ENCODE measurements at places on chromosomes 12 and 14. TPM values are rescaled to one million over a fixed set of nuclear protein-coding genes. Genes with fewer than 3 reads are reported as not detected.
A peak's percentile ranks its signal among the peaks of the same experiment; 100 is the strongest.

The TRAF3 gene
- total RNA-seq: 8.3 TPM

The VDR gene
- total RNA-seq: 4.3 TPM

The TTC7B gene
- total RNA-seq: 25.0 TPM

The PIP4K2C gene
- 37.4 TPM for total RNA-seq

The AHNAK2 gene
- total RNA-seq: 18.3 TPM

The OR4E2 gene
- not detected for total RNA-seq

The DEGS2 gene
- total RNA-seq: 2.8 TPM

The OR4Q2 gene
- not detected for total RNA-seq

The GALNT9 gene
- total RNA-seq: 1.0 TPM

The KRT8 gene
- total RNA-seq: 536 TPM

The PTGDR gene
- 0.74 TPM for total RNA-seq

The KRT74 gene
- 0.45 TPM for total RNA-seq

The DTX1 gene
- 2.6 TPM for total RNA-seq

DNA sequence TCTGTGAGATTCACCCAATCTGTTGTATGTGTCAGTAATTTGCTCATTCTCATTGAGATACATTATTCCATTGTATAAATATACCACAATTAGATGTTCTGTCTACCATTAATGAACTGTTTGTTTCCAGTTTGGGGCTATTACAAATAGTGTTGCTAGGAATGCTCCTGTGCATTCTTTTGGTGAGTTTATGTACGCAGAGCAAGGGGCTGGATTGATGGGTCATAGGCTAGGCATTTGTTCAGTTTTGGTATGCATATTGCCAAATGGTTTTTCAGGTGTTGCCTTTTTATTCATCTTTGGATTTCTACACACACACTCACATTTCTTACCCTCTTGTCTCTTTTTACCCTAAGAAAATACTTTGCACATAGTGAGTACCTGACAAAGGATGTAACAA lies 93.4 kb downstream of the GPATCH2L start:
- DNase-seq: no peak
- H3K27ac ChIP-seq: no peak overlapping the region
- H3K4me1 ChIP-seq: no peaks in the 10 kb centered on the region
- no peaks in the 10 kb centered on the region for H3K36me3 ChIP-seq
- no peaks in the 10 kb centered on the region for H3K27me3 ChIP-seq

DNA sequence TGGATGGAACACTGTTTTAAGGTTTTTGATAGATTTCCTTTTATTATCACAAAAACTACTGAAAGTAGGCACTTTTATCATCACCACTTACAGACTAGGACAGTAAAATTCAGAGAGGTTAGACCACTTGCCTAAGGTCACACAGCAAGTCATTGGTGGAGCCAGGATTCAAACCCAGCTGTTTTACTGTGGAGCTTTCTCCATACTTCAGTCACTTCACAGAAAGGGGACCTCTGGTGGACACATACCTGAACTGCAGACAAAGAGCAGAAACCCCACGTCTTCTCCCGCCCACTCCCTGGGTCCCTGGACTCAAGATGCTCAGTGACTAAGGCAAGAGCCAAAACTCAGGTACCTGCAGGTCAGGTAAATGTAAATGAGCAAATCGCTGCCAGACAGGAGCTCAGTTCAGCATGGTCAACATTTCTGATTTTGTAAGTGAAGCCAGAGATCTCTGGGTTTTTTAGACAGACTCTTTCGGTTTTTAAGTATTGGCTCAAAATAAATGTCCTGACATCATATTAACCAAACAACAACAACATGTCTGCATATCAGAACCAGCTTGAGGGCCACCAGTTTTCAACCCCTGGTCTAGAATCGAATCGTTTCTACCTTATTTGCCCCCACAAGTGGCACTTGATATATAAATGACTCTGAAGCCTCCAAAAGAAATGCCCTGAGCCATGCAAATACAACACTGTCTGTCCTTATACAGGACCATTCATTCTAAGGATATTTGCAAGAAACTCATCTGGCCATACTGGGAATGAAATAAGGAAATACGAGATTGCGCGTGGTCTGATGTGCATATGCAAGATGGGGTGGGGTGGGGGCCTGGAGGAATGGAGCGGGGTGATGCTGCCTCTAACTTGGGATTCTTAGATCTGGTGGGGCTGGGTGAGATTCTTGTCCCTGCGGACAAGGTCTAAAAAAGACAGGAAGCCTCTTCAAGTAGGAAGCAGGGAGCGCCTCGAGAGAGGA lies 110.9 kb downstream of the KSR2 start:
- no peaks in the 10 kb centered on the region for H3K27me3 ChIP-seq
- H3K36me3 ChIP-seq: no peaks in the 10 kb centered on the region
- no peaks in the 10 kb centered on the region for H3K4me1 ChIP-seq
- DNase-seq: no peak
- H3K4me3 ChIP-seq: no peak overlapping the region
- H3K27ac ChIP-seq: no peak overlapping the region

GRCh38 chr14:24441485-24441884 lies 1.1 kb downstream of the SDR39U1 start:
- H3K27ac ChIP-seq: peak overlapping the region; percentile 99
- H3K4me3 ChIP-seq: no peak overlapping the region
- H3K27me3 ChIP-seq: no peaks in the 10 kb centered on the region

DNA sequence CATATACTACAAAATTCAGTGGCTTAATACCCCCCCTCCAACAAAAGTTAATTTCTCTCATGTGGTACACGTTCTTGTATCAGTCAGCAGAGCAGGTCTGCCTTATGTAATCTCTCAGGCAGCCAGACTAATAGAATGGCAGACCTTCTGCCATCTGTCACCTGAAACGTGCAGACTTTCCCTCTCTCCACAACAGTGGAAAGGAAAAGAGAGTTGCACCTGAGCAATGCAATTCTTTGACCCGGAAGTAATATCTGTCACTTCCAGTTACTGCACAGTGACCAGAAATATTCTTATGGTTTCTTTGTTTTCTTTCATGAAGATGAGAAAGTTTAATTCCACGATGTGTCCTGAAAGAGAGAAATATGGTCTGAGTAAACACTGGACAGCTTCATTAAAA lies 14.4 kb downstream of the KERA start:
- no peak for DNase-seq
- H3K4me3 ChIP-seq: no peak overlapping the region
- no peaks in the 10 kb centered on the region for H3K36me3 ChIP-seq
- no peaks in the 10 kb centered on the region for H3K4me1 ChIP-seq
- no peak overlapping the region for H3K27ac ChIP-seq

- DNase-seq: no peak
- no peak overlapping the region for H3K4me3 ChIP-seq
These were observed 27.6 kb downstream of the PLXNC1 start for GRCh38 chr12:94175763-94176668.

DNA sequence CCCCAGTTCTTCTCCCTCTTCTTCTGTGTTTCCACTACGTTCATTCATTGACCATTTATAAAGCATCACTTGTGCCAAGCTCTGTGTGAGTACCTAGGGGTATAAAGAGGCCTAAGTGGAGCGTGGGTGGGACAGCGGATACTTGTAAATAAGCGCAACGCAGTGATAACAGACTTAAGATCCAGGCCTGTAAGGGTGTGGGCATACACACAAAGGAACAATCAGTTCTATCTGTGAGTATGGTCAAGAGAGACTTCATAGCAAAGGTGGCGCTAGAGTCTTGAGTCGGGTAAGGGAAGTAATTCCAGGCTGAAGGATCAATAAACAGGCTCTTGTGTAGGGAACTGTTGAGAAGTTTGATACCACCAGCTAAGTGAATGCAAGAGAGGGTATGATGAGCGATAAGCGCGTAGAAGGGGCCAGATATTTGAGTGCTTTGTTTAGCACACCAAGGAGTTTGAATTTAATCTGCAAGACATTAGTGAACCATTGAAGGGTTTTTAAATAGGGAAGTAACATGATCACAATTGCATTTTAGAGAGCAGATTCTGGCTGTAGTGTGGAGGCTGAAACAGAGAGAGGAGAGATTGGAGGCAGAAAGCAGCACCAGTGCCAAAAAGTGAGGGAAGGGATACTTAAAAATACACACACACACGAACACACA lies 1.0 kb upstream of the GXYLT1 start:
- no peak overlapping the region for H3K4me3 ChIP-seq
- H3K4me1 ChIP-seq: no peaks in the 10 kb centered on the region

- DNase-seq: no peak
- H3K27me3 ChIP-seq: no peaks in the 10 kb centered on the region
- H3K4me3 ChIP-seq: peak overlapping the region; percentile 61
- H3K36me3 ChIP-seq: no peaks in the 10 kb centered on the region
- H3K4me1 ChIP-seq: peaks cover 2% of the 10 kb centered on the region
These were observed 1.7 kb downstream of the RALGAPA1 start for GRCh38 chr14:35807131-35807961.

DNA sequence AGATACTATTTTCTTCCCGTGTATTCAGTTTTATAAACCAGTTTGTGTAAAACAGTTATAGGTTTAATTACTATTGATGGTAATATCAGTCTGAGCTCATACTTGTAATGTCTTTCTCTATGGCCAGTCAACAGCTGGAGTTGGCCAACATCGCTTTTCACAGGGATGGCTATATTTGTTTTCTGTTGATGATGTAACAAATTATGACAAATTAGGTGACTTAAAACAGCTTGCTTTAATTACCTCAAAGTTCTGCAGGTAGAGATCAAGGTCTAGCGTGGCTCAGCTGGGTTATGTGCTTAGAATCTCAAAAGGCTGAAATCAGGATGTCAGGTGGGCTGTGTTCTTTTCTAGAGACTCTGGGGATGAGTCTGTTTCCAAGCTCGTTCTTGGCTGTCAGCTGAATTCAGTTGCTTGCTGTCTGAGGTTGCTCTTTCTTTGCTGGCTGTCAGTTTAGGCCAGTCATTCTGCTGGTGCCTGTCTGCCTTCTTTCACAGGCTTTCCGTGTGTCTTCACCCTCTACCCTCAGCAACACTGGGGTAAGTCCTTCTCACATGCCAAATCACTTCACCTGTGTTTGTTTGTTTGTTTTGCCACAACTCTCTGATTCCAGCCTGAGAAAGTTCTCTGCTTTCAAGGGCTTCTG lies 370.2 kb upstream of the E2F7 start:
- no peak overlapping the region for H3K4me3 ChIP-seq
- H3K27ac ChIP-seq: no peak overlapping the region
- DNase-seq: no peak
- H3K4me1 ChIP-seq: no peaks in the 10 kb centered on the region
- no peaks in the 10 kb centered on the region for H3K36me3 ChIP-seq

DNA sequence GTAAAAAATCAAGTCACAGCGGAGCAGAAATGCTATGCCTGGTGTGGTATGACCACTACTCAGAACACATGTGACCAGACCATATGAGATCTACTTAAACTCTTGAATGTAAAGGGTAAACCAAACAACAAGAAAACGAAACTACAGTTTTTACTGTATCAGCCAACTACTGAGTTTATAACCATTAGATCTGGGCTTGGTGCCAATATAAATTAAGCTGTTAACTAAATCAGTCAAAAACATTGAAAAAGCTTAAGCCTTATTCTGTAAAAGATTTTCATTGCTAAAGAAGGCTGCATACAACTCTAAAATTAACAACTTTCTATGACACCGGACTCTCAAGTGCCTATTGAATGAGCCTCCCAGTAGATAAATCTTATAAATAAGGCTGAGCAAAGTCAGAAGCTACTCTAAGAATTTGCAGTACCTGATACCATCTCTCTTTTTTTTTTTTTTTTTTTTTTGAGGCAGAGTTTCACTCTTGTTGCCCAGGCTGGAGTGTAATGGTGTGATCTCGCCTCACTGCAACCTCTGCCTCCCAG lies 35.4 kb downstream of the SPTLC2 start:
- H3K4me3 ChIP-seq: peak overlapping the region; percentile 18
- no peaks in the 10 kb centered on the region for H3K4me1 ChIP-seq
- H3K36me3 ChIP-seq: no peaks in the 10 kb centered on the region
- peak overlapping the region; percentile 10 for H3K27ac ChIP-seq
- DNase-seq: no peak

- H3K4me3 ChIP-seq: no peak overlapping the region
- no peaks in the 10 kb centered on the region for H3K27me3 ChIP-seq
- DNase-seq: no peak
- no peak overlapping the region for H3K27ac ChIP-seq
- H3K36me3 ChIP-seq: no peaks in the 10 kb centered on the region
These were observed 124.1 kb downstream of the ESRRB start for GRCh38 chr14:76500011-76500410.

DNA sequence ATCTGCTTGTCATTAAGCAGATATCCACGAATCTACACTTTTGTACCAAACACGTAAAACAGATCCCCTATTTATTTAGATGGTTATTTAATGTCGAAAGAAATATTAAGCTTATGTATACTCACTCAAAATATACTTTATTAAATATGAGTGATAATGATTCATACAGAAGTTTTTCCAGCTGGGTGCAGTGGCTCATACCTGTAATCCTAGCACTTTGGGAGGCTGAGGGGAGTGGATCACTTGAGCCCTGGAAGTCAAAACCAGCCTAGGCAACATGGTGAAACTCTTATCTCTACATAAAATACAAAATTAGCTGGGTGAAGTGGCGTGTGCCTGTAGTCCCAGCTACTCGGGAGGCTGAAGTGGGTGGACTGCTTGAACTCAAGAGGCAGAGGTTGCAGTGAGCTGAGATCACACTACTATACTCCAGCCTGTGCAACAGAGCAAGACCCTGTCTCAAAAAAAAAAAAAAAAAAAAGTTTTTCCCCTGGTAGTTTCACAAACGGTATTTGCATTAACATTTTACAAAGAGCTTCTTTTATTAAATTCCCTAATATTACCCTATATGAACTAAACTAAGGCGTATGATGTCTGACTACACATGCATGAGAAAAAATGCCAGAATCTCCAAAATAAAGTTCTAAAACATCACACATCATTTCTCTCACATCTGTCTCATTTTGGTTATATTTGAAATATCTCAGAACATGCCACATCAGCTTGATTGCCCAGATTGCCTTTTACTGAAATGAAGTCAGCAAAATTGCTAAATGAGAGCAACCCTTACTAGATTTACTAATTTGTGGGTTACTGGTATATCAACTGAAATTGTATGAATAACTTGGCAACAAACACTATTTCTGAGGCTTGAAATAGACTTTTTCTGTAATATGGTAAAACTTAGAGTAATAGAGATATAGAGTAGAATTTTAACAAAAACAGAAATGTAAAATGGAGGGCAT lies 74.9 kb downstream of the PAWR start:
- no peak overlapping the region for H3K27ac ChIP-seq
- no peak overlapping the region for H3K4me3 ChIP-seq
- no peaks in the 10 kb centered on the region for H3K4me1 ChIP-seq
- no peaks in the 10 kb centered on the region for H3K27me3 ChIP-seq
- H3K36me3 ChIP-seq: no peaks in the 10 kb centered on the region
